Fibroblast of the aortic adventitia (primary cell): ENCODE measurements at places on chromosomes 6 and 20.
A peak's percentile ranks its signal among the peaks of the same experiment; 100 is the strongest.

GRCh38 chr20:63745424-63745805, 5.8 kb downstream of the SLC2A4RG start:
- DNase-seq = no peak

DNA sequence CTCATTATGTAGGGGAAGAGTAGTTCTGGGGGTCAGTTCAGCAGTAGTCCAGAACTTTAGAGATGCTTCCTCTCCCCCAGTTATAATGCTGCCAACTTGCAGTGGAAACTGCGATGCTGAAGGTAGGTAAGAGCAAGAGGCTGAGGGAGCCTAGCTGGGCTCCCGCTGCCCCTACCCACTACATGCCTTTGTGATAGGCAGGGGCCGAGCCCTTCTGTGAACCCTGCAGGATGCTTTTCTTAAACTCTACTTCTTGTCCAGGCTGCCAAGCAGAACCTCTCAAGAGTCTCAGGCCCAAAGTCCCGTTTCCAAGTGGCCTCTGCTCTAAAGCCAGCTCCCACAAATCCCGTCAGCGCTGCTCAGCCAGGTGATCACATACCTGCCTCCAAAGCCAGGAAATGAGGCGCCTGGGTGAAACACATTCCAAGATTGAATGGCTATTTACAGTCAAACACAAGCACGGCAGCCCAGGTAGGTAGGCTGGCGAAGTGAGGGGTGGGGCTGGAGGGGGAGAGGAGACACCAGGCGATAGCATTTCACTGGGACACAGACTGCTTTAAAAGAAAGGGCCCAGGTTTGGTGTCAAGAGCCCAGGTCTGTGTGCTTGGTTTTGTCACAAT, 150.7 kb downstream of the CD24 start:
- no peak for DNase-seq

DNA sequence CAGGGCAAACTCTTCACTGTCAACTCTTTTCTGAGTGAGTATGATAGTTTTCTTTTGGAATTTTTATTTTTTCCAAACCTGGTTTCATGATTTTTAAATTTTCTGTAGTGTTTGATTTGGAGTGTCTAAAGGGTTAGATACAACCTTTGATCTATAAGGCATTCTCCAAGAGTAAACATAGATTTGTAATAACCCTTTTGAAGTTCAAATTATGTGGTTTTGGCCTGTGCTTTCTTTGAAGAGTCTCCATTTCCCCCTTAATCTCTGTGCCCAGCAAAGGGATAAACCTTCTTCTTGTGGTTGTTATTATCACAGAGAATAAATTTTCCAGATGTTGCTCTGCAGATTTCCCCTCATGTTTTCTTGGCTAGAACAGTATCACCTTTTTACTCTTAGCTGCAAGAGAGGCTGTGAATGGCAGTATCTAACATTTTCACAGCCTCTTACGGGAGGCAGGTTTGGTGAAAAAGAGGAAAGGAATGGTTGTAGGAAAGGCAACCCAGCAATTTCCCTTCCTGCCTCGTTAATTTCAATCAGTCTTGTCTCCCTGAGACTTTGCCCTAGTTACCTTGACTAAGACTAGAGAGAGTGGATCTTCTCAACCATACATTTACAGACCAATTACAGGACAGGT, 83.3 kb upstream of the AKIRIN2 start:
- DNase-seq = no peak

- peak; percentile 66 for DNase-seq
Observed at GRCh38 chr6:159973951-159974350, 5.1 kb downstream of the IGF2R start.

DNA sequence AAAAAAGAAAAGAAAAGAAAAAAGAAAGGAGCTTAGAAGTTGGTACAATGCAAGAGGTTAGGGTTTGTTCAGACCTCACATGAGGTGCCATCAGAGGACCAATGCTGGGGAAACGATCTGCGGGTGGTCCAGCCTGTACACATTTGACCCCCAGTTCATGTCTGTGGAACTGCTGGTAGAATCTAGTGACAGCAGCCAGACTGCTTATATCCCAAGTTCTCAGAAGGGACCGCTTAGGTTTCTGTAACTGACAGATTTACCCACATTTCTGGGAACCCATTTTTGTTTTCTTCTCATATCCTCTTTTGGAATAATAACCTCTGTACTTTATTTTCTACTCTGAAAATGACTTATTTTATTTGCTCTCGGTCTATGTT, 4.7 kb downstream of the PPP1R18 start:
- DNase-seq = no peak

GRCh38 chr20:37598575-37599342, 71.1 kb upstream of the BLCAP start:
- DNase-seq = no peak

- DNase-seq = peak; percentile 82
Observed at GRCh38 chr20:19995220-19995863, 21.8 kb upstream of the NAA20 start.

DNA sequence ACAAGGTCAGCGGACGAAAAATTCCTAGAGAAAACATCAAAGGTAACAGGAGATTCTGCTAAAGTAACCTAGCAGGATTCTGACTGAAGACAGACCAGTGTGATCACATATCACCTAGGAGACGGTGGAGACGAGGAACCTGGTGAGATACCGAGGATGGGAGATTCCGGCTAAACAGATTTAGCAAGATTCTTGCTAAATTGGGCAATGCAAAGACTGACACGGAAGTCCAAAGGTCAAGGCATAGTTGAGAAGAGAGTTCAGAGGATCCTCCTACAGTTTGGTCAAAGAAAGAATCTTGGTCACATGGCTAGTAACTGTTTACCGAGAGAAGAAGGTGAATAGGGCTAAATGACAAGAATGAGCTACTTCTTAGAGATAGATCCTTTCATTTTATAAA, 61.1 kb downstream of the TMEM170B start:
- DNase-seq = no peak

DNA sequence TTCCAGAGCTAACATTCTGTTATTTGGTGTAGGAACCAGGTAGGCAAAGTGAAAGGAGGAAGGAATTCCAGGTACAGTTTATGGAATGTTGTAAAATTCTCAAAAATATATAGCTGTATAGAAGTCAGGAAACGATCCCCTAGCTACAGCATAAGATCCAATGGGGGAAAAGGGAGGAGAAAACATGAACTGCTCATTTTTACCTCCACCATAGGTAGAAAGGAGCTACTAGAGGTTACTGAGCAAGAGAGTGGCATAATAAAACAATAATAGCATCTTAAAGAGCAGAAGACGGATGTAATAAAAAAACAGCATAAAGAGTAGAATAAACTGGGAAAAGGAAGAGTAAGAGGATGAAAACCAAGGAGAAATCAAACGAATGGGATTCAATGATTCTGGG, 26.9 kb downstream of the EPB41L2 start:
- no peak for DNase-seq
